T-cell (primary cell): ENCODE measurements at places on chromosomes 12 and 14.

DNA sequence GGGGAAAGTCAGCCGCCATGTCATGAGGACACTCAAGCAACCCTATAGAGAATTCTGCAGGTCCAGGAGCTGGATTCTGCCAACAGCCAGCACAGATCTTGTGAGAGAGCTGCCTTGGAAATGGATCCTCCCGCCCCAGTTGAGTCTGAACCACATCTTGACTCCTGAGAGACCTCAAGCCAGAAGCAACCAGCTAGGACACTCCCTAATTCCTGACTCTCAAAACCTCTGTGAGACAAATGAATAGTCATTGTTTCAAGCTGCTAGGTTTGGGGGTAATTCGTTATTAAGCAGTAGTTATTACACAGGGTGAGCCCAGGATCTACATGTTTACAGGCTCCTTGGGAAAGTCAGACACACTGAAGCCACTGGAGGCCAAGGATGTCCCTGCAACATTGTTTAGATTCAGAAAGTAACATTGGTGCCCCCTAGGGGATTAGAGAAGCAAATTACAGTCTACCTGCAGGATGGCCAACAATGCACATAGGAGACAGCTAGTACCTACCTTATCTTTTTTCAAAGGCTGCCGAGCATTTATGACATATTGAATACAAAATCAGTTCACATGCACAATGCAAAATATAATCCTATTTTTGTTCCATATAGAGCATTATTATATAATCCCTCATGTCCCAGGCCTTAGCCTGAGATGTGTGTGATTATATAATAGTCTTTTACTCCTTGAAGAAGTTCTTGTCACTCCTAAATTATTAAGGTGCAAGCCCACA, 57.9 kb upstream of the FICD start:
- DNase-seq = no peak

DNA sequence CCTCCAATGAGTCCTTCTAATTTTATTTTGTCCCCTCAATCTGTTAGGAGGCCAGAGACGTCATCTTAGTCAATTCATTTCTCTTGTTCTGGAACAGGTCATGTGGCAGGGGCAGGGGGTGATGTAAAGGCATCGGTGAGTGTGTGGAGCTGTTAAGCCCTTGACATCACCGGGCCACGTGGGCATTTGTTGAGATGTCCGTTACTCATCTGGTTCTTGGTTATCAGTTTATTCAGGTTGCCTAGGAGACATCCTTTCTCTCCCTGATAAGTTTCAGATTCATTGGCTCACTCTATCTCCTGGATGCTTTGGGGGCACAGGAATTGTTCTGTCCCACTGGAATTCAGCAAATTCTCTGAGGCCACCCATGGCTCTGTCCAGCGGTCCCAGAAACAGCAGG, 33.6 kb upstream of the SEL1L start:
- DNase-seq = no peak

DNA sequence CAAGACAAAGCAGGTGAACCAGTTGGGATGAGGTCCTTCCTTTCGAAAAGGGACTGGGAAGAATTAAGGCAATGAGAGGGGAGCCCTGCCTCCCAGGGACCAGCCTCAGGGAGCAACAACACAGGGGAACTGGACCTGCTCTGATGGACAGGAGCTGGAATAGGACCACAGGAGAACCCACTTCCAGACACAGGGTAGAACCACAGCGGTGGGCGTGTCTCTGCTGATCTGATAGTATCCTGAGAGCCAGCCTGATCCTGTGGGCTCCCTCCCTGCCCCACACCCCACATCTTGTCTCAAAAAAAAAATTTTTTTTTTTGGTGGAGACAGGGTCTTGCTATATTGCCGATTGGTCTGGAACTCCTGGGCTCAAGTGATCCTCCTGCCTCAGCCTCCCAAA, 13.6 kb upstream of the PLEK2 start:
- DNase-seq = no peak

DNA sequence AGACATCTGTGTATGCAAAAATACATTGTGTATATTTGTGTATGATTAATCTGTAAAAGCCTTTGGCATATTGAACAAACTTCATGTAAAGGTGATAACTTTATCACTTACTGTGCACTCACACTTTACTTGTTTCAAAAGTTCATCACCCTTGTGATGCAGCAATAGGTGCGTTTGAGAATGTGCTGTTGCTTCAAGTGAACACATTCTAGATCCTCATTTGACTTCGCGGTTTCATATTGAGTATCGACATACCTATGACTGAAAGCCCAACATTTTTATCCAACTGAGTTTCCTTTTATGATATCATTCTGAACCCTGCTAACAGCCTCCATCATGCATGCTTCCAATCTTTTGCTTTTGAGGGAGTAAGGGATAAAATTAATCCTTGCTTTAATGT, 1086.9 kb downstream of the TMEM121 start:
- no peak for DNase-seq

GRCh38 chr14:93592786-93593185, 162.0 kb downstream of the UNC79 start:
- no peak for DNase-seq

GRCh38 chr12:4246116-4246515, 27.4 kb upstream of the CCND2 start:
- no peak for DNase-seq

- no peak for DNase-seq
Observed at GRCh38 chr14:100965296-100965695, 61.8 kb upstream of the RTL1 start.

- DNase-seq = no peak
Observed at GRCh38 chr12:19129122-19129485, 429 bp upstream of the PLEKHA5 start.
